Kidney (tissue), 22 donors: ENCODE measurements at places on chromosomes 6 and 20. TPM values are rescaled to one million over a fixed set of nuclear protein-coding genes. Genes with fewer than 3 reads are reported as not detected.

GRCh38 chr6:158789115-158789917 lies 29.9 kb downstream of the EZR start:
- no peak for DNase-seq

GRCh38 chr20:40286975-40287531 lies 402.0 kb downstream of the MAFB start:
- DNase-seq: peak; percentile 86

DNA sequence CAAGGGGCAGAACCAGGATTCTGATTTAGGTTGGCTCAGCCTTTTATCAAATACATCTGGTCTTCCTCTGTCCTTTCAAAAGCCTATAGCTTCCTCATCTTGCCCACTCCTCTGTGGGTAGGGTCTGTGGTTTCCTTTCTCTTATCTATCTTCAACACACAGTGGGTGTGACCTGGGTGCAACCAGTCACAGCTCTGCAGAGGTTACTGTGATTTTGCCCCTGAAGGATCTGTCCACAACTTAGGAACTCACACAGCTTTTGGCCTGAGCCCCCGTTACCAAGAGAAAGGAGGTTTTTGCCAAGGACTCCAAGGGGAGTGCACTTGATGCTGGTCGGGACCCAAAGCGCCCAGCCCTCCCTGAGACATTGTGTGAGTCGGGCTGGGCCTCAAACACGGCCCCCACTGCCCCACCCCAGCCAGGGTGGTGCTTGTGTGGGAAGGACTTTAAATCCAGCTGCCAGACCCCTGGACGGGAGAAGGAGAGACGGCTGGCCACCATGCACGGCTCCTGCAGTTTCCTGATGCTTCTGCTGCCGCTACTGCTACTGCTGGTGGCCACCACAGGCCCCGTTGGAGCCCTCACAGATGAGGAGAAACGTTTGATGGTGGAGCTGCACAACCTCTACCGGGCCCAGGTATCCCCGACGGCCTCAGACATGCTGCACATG lies at the start of gene PI16:
PI16 (plus strand) TSS at position 477 of the 670 bp plus-strand sequence; CDS start at position 500, 23 bp downstream.
- DNase-seq: no peak

- no peak for DNase-seq
Observed at GRCh38 chr20:20020908-20021307, 3.7 kb downstream of the NAA20 start.

GRCh38 chr6:106512048-106512967 lies 117.0 kb downstream of the RTN4IP1 start:
- DNase-seq: peak; percentile 72

- DNase-seq: no peak
Observed at GRCh38 chr20:41350408-41350962, 9.9 kb downstream of the LPIN3 start.

- no peak for DNase-seq
Observed at GRCh38 chr20:23287354-23288190, 63.0 kb upstream of the NXT1 start.

GRCh38 chr6:26329763-26330511 lies 35.1 kb upstream of the BTN3A2 start:
- peak; percentile 44 for DNase-seq

DNA sequence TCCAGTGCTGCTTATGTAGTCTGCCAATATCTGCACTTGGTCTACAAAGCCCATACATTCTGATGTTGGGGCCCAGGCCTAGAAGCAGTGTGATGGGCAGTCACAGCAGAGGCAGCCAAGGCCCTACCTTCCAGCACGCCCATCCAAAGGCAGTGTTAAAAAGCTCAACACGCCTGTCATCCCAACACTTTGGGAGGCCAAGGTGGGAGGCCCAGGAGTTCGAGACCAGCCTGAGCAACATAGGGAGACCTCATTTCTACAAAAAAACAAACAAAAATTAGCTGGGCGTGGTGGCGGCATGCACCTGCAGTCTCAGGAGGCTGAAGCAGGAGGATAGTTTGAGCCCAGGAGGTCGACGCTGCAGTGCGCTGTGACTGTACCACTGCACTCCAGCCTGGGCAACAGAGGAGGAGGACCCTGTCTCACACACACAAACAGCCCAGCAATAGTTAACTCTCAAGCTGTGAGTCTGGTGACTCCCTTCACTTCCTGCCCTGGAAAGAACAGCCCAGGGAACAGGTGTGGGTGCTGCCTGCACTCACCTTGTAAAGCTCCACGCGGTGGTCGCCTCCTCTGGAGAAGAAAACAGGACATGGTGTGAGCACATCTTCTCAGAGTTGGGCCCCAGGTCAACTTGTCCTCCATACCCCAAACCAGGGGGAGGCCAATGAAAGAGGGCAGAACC lies 68.8 kb downstream of the PYGB start:
- DNase-seq: no peak

GRCh38 chr20:18639501-18639979 lies 51.7 kb downstream of the DTD1 start:
- DNase-seq: peak; percentile 58

GRCh38 chr6:36118550-36119107 lies 11.7 kb upstream of the MAPK13 start:
- no peak for DNase-seq

DNA sequence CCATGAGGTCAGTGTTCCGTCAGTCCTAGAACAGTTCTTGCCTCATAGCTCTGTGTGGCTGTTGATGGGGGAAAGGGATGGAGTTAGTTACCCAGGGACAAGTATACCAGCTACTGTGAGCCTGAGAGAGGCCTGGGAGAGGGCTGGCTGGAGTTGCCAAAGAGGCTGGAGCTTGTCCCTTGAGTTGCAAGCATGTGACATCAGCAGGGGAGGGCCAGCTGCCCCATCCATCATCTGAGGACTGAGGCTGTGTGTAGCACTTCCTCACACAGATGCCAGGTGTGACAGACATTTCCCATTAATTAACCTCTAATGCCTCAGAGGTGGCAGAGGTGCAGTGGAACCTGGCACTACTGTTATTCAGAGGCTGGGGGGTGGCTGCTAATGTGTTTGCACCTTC lies 131.6 kb downstream of the PHACTR3 start:
- DNase-seq: no peak

GRCh38 chr6:117165911-117166499 lies 99.4 kb upstream of the VGLL2 start:
- peak; percentile 54 for DNase-seq

GRCh38 chr6:138785079-138785478 lies 10.8 kb upstream of the ECT2L start:
- no peak for DNase-seq

DNA sequence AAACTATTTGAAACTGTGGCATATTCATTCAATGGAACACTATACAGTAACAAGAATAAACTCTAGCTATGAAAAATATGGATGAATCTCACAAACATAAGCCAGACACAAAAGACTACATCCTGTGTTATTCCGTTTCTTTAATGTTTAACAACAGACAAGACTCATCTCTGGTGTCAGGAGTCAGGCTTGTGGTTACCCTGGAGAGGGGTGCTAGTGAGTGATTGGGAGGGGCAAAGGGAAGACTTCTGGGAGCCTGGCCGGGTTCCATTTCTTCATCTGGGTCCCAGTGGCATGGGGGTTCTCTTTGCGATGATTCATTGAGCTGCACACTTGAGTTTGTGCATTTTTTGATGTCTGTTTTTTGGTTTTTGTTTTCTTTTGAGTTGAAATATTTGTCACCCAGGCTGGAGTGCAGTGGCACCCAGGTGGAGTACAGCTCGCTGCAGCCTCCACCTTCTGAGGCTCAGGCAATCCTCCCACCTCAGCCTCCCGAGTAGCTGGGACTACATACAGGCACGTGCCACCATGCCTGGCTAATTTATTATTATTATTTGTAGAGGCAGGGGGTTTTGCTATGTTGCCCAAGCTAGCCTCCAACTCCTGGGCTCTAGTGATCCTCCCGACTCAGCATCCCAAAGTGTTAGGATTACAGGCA lies 21.2 kb upstream of the TTPAL start:
- no peak for DNase-seq

DNA sequence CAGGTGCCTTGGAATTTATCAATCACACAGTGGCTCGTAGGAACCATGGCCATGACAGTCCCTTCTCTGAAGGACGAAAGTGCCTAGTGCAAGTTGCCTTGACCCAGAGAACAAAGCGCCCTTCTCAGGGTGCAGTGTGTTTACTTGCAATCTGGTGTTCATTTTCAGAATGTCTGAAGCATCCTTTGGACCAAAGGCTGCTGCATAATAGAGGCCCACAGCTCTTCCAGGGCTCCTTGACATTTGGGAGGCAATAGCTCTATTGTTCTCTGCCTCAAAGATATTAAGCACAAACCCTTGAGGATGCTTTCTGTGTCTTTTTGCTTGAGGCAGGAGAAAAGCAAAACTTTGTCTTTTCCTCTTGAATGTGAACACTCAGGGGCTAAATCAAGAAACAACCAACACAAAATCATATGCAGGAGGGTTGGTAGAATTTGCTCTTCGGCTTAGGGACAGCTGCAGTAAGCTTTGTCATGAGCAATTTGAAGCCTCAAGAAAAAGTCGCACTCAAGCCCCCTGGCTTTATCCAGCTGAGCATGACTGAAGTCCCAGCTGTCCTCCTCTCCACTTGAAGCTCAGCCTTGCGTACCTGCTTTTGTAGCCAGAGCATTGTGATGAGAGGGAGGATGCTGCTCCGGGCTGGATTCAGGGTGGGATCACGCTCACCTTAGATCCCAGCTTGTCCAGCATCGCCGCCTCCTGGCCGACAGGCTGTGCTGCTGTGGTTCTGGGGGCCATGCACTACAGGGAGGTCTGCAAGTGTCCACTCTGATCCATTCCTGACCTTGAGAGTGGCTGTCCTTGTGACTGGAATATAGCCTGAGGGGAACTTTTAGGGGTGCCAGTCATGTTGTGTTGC lies 495.4 kb downstream of the CDH26 start:
- DNase-seq: no peak

DNA sequence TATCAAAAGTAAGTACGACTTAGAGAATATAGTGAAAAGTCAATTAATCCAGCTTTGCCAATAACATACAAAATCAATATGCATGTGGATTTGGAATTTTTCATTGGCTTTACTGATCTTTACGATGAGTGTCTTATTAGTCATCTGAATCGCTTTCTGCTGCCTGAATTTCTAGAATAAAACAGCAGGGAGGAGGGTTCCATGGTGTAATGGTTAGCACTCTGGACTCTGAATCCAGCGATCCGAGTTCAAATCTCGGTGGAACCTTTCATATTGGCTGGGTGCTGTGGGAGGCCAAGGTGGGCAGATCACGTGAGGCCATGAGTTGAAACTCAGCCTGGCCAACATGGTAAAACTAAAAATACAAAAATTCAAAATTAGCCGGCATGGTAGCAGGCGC lies 448.8 kb downstream of the RNF144B start:
- no peak for DNase-seq

Gene GPR6
- polyA plus RNA-seq: not detected

Gene GTF3C6
- polyA plus RNA-seq: 128 TPM

Gene LGSN
- 0.26 TPM for polyA plus RNA-seq
